ENCODE measurements at places on chromosomes 2 and 18. TPM values are rescaled to one million over a fixed set of nuclear protein-coding genes. Genes with fewer than 3 reads are reported as not detected.
A peak's percentile ranks its signal among the peaks of the same experiment; 100 is the strongest.

ALPI gene
- not detected for total RNA-seq

FOXD4L1 gene
- total RNA-seq, result not detected

CXCR1 gene
- total RNA-seq, result not detected

OR6B2 gene
- total RNA-seq, result not detected

IL1R2 gene
- 10.7 TPM for total RNA-seq

PSMA8 gene
- 0.73 TPM for total RNA-seq

ABCG8 gene
- not detected for total RNA-seq

MYCN gene
- total RNA-seq, result not detected

POTEI gene
- total RNA-seq, result not detected

DNA sequence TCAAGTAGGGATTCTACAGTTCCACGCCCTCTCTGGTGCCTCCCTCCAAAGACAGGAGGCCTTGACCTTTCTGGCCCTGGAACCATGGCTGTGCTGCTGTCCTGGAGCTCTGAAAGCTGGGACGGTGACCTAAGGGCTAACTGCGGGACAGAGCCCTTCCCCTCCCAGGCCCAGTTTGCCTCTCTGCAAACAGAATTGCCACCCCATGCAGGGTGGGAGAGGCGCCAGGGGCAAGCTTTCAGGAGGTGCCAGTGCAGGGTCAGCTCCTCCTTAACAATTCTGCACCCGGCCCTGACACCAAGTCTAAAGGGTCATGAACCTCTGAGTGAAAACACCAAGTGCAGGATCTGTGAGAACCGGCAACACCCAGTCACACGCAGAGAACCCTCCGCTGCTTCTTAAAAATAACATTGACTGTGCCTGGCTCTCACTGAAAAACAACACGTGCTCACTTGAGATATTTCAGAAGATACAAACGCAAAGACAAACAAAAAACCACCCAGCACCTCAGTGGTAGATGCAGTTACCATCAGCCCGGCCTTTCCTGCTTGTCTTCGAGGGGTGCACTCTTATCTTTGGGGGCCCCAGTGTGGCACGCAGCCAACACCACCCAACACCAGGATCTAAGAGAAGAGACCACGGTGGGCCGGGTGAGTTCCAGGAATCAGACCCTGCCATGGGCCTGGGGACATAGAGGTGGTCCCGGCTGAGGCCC lies 1.1 kb upstream of the SNED1 start:
- DNase-seq, result no peak

DNA sequence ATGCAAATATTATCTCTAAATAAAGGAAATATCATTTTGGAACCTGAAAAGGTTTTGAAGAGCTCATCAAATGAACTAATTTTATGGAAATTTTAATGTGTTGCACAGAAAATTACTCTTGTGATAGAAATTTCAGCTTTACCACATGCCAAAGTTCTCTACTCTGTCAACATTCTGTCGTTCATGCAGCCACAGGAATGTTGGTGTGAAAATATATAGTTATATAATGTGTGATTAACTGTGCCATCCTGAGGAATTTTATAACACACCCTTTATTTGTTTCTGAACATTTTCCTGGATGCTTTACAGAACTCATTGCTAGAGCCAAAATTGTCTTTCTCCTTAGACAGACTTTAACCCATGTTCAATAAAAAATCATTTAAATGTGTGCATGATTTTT lies 202.5 kb upstream of the SLC8A1 start:
- DNase-seq, result no peak

GRCh38 chr2:3278521-3279218 lies 98.9 kb downstream of the EIPR1 start:
- no peak for DNase-seq

DNA sequence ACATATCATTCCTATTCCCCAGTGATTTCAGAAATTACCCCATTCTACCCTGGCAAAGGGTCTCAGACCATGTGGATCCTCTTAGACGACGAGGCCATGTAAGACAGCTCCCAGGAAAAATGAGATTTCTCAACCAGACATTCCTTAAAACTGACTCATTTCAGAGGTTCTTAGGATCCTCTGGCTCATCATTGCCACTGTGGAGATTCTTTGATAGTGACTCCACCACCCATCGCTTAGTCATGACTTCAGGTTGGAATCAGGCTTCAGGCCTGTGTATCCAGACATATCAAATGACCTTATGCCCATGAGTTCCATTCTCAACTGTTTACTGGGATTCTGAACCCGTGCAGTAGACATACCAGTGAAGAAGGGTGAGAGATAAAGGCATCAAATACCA lies 245.6 kb upstream of the TCF4 start:
- DNase-seq, result no peak

DNA sequence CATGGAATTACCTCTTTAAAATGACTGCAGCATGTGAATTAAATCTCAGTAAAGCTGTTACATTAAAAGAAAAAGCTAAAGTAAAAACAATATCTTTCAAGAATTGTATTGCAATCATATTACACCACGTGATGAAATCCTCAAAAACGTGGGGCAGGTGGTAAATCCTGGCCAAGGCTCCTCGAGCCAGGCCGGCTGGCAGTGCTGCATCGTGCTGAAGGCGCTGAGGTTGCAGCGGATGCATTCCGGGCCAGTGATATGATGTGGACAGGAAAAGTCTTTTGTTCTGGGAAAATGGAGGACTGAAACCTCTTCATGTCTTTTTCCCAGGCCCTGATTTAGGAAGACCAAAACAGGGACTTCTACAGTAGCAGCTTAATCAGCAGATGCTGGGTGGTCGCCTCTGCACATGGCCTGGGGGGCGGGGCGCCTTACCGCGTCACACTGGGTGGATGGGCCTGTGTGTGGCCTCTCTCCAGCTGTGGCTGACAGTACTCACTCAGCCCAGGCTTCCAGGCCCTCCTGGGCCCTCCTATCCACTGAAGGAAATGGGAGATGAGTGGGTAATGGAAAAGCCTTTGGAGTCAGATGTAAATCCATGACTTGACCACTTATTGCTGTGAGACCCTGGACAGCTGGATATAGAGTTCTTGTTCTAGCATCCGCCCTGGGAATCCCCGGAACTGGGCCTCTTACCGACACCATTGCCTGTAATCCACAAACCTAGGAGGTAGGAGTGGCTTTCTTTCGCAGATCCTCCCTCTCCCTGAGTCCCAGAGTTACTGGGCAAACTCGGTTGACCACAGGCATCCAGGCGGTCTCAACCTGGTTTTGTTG lies 45.1 kb downstream of the PROC start:
- no peak for DNase-seq

- peak; percentile 45 for DNase-seq
These were observed 163.4 kb downstream of the LDLRAD4 start for GRCh38 chr18:13381944-13382365.

GRCh38 chr2:140630557-140630956 lies 1500.3 kb downstream of the LRP1B start:
- no peak for DNase-seq

- no peak for DNase-seq
These were observed 293.6 kb upstream of the SESTD1 start for GRCh38 chr2:179558010-179558934.

GRCh38 chr2:176781570-176782217 lies 430.9 kb upstream of the HNRNPA3 start:
- no peak for DNase-seq

DNA sequence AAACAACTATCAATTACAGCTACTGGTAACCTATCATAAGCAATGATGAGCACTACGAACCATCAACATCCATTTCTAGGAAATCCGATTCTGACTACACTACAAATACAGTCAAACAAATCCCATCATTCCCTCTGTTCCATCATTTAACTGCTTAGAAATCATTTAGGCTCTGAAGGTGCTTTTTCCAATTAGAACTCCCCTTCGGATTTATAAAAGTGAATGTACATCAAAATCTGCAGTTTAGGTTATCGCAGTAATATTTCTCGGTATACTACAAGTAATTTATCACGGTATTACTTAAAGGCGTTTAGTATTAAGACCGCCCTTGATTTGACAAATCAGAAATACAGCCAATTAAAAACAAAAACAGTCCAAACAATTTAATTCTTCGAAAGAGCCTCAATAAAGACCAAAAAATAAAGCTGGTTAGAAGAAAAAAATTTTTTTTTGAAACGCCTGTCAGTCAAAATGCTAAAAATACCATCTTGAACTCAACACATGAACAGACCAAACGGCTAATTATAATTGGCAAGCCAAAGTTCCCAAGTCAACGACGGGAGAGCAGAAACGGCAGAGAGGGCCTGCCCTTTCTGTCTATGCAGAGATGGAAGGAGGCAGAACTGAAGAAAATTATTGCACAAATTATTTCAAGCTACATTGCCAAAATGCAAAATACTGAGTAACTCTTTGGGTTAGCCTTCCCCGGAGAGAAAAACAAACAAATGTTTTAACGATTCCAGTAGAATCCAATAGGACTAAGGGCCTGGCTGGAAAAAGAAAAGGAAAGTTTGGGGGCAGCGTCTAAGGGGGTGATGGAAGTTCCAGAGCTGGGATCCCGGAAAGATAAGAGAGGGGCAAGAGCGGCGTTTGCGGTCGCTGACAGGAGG lies 1.2 kb downstream of the VPS54 start:
- no peak for DNase-seq

DNA sequence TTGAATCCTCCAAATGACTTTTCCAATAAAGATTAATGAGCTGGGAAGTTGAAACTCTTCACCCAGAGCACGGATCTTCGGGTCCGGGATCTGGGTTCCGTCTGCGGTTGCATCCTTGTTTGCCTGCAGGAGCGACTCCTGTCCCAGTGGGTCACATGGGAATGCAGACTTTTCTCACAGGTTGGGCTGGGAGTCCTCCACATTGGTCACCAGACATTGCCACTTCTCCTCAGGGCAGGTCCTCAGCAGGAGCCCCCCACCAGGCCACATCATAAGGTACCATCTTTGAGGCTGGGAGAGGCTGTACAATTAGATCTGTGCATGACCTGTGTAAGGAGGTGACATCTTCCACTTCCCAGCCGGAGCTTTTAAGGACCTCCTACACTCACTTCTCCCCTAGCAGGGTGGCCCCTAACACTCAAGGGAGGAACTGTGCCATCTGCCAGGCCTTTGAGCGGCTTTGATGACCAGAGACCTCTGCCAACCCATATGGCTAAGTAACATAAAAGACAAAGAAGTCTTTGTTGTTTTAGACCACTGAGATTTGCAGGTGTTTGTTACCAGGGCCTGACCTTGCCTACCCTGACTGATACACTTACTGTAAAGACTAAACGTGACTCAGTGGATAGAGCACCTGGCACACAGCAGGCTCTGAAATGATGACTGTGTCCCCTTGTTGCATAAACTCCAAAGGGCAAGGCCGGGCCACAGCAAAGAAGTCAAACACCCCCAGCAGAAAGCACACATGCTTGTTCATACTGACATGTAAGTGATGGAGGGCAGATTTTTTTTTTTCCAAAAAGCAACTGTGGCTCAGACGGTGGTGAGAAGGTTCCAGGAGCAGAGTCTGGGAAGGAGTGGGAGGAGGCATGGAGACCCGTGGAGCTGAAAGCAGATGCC lies 7.9 kb upstream of the TEX51 start:
- DNase-seq, result peak; percentile 26

- no peak for DNase-seq
These were observed 119.5 kb downstream of the SMAD7 start for GRCh38 chr18:48831113-48831759.

DNA sequence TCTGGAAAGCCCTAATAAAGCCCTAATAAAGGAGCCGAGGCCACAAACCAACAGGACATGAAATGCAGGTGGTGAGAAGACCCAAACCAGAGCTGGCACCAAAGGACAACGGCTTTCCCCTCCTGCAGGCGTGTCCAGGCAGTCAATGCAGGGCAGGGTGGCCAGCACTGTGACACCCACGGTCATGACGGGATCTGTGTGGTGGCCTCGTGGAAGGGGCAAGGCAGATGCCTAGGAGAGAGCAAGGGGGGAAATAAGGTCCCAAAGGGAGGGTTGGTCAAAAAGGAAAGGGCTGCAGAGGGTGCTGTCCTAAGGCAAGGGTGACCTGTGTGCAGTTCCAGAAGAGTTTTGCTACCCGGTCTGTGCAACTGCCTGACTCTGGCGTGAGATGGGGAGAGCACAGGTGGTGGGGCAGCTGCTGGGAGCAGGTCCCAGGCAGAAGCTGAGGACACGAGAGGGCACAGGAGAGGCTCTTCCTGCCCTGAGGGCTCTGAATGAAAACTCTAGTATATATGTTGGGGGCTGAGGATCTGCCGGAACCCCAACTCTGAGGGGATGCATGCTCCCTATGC lies 156.7 kb downstream of the TPO start:
- no peak for DNase-seq

DNA sequence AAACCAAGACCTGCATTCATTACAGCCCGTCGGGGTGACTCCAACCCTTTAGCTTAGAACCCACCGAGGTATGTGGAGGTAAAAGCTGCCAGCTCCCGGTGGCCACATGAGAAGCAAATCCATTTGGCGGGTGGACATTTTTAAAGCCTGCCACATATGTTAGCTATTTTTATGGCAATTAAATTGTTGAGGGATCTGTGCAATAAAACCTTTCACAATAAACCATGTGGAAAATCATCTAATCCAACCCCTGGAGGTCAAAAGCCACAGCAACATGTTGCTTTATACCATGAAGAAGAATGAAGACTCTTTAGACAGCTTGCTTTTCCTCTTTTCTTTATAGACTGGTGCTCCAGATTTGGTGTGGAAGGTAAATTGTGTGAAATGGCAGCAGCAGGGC lies 176.3 kb downstream of the AGPS start:
- no peak for DNase-seq

GRCh38 chr18:32548688-32549087 lies 78.0 kb upstream of the GAREM1 start:
- no peak for DNase-seq

DNA sequence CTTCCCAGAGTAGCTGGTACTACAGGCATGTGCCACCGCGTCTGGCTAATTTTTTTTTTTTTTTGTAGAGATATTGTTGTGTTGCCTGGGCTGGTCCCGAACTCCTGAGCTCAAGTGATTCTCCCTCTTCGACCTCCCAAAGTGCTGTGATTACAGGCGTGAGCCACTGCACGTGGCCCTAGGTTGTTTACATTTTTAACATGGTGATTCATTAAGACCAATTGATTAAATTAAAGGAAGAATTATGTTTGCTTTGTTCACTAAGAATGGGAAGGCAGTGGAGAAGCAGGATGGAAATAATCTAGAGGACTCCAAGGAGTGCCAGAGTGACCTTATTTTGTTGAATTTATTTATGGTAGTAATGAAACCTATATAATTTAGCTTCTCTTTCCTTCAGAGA lies 7.5 kb downstream of the LCLAT1 start:
- no peak for DNase-seq
